ENCODE measurements at places on chromosomes 6 and 20.

GRCh38 chr20:52965819-52966218, 6.3 kb upstream of the TSHZ2 start:
- no peak for DNase-seq

DNA sequence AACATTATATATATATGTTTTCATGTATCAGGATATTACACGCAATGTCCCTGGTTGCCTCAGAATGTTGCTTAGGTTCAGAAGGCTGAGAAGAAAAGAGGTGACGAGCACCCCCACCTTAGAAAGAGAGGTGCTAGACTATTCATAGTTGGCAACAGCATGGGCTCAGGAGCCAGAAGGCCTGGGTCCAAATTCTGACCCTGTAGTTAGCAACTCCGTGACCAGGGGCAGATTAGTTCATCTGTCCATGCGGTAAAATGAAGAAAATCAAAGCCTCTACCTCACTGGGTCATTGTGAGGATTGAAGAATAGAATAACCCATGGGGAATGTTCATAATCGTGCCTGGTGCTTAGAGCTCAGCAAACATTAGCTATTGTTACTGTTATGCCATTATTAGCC, 5.4 kb upstream of the SIRT5 start:
- DNase-seq: no peak

DNA sequence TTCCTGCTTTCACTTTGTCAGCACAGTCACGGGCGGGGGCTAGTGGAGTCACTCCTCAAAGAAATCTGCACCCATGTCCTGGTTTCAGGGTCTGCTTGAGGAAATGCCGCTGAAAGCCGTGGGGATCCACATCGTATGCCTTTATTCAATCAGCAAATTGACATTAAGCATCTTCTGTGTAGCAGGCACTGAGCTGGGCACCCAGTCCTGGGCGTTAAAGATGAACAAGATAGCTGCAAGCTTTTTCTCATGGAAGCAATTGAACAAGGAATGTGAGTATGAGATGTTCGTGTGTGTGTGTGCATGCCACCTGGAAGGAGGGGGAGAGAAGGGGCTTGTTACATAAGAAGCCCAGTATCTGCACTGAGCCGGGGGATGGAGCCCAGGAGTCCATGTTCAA, 243.9 kb downstream of the SMOC2 start:
- peak; percentile 58 for DNase-seq

GRCh38 chr6:12165297-12165696, 124.9 kb upstream of the EDN1 start:
- DNase-seq: no peak

DNA sequence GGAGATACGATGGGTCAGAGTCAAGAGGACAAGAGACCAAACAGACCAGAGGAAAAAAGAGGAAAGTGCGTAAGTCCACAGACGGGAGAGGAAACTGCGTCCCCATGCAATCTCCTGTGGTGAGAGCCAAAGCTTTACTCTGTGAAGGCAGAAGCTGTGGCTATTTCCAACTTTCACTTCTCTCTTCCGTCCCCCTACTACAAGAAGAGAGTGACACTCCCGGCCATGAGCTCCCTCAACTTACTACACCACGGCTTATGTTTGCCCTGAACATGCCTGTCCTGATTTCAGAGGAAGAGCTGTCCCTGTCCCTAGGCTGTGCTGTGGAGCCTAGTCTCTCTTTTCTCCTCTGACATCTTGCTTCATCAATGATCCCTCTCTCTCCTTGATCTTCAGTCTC, 11.5 kb upstream of the SSR1 start:
- DNase-seq: no peak

All from cardiac septum (tissue), 1 donor.